Right lung (tissue), 10 donors: ENCODE measurements at places on chromosomes 11 and 22.

DNA sequence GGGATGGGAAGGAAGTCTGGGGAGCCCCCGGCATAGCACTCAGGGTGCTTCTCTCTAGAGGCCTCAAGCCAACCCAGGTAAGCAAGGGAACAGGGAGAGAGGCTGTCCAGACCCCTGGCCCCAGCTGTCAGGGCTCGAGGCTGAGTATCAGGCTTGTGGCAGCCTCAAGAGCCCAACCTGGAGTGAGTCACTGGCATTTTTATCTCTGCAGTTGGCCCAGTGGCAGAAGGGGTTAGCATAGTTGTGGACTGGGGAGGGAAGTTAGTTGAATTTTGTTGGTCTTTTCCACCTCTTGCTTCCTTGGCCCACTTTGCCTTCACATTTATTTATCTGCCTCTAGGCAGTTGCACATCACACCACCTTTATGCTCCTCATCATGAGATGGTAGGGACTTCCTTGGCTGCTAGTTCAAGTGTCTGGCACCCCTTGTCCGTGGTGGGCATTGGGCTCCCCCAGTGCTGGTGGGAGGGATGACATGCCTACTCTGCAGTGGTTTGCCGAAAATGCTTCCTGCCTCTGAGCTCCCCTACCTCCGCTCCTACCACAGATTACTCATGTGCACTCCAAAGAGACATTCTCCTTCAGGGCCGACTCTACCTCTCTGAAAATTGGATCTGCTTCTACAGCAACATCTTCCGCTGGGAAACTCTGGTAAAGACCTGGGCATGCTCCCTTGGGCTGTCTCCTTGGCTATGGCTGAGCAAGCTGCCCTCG lies 60.1 kb downstream of the SCN3B start:
- DNase-seq, result no peak

DNA sequence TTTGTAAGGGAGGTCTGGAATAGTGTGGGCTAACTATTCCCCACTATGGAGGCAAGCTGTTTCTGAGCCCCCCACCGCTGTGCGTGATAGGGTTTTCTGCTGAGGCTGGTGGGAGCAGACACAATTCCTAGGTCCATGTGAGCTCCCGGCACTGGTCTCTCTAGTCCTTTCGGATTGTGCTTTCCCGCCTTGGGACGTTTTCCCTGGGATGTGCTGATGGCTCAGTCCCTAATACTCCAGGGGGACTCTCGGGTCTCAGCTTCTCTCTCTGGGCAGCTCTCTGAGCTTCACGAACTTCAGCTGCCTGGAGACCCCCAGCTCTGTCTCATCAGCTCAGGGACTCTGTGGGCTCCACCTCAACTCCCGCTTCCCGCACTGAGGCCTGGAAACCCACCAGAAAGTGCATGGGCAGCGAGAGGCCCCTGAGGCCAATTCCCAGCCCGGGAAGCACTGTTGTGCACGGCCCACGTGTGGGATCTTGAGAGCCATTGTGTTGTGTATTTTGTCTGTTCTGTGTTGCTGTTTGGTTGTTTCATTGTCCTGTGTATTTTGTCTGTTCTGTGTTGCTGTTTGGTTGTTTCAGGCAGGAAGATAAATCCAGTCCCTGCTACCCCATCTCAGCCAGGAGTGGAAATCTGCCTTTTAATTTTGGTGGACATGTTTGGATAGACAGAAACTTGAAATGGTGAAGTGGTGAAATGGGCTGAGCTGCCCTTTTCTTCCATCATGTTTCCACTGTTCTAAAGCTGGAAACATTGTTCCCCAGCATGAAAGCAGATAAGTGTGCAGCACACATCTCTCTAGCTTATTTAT lies 12.7 kb upstream of the TNNT3 start:
- no peak for DNase-seq

- DNase-seq, result no peak
Measured at GRCh38 chr11:70525466-70525865, 127.1 kb downstream of the CTTN start.

DNA sequence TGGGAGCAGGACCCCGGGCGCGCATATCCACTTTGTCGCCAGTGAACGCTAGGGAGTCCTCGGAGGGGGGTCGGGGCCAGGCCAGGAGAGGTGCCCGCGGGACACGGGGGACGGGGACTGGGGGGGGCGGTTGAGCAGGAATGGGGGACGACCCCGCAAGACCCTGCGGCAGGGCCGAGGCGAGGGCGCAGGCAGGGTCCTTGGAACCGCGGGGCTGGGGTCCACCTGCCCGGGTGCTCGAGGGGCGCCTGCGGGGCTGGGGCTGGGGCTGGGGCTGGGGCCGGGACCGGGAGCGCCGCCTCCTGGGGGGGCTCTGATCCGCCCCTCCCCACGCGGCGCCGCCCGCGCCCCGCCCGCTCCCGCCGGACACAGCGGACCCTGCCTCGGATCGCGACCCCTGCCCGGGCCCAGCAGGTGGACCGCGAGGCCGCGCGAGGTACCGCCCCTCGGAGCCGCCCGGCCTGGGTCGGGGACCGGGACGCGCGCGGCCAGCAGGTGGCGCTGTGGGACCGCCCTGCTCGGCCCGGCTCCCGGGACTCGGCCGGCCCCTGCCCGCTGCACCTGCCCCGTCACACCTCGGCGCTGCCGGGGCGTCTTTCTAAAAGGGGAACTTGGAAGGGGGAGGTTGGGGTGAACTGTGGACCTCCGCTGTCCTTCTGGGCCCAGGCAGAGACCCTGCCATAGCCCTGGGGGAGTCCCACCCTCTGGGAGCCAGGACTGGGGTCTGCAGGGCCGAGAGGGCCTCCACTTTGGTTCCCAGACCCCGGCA lies 11.0 kb downstream of the CRELD2 start:
- DNase-seq, result no peak

DNA sequence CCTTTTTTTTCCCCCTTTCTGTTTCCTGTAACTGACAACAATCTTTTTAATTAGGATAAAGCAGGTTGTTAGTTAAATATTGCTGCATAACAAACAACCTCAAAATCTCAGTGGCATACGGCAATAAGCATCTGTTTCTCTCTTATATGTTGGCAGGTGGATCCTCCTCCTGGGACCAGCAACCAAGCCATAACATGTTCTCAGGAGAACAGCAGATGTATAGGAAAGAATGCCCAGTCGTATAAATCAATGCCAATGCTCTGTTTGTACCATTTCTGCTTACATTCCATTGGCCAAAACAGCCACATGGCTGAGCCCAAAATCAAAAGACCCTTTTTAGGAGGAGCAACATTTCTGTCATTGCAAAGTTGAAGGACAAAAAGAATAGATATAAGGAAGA lies 445.7 kb downstream of the AASDHPPT start:
- no peak for DNase-seq

- no peak for DNase-seq
Measured at GRCh38 chr11:9569588-9570164, 3.8 kb upstream of the WEE1 start.

GRCh38 chr22:17106785-17107546 lies 14.2 kb downstream of the TMEM121B start:
- DNase-seq, result no peak

DNA sequence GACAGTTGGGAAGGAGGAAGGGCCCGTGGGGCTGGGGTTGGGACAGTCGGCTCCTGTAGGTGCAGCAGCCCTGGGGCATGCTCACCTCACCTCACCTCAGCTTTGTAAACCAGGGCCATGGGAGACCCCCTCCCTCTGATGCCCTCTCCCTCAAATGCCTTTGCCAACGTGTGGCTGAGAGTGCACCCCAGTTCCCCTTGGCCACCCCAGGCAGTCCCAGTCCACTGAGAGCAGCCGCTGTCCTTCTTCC lies 4.2 kb upstream of the NEAT1 start:
- DNase-seq, result no peak

DNA sequence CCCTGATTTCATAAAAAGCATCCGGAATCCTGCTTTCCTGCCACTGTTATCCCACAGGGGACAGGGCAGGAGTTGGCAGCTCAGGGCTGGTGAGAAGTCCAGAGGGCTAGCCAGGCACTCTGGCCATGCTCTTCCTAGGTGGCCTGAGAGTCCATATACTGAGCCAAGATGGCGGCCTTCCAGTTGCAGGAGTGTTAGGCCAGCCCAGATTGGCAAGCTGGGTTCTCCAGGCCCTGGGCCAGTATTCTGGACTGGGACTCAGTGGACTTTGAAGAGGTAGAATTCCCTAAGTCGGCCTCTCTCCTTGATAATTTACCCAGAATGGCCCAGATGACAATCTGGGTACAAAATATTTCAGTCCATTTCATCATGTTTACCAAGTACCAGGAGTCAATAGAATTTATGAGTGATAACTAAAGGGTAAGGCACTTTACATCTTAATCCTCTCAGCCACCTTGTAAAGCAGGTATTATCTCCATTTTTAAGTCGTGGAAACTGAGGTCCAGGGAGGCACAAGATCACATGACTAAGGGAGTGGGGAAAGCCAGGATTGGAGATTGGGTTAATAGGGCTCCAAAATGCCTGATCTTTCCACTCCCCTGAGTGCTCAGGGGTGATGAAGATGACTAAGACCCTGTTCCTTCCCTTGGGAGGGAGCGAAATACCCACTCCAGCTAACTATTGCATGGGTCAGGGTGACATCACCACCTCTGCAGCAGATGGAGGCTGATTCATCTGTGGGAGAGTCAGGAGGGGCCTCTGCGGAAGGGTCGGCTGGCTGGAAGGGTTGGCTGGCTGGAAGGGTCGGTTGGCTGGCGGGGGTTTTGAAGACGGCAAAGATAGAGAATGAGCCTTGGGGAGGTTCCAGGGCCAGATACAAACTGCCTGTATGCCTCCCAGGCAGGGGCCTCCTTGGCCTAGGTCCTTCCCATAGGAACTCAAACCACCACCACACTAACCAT lies 1.2 kb upstream of the MICALL1 start:
- DNase-seq, result no peak

- DNase-seq, result no peak
Measured at GRCh38 chr11:30435488-30435887, 112.6 kb downstream of the ARL14EP start.

DNA sequence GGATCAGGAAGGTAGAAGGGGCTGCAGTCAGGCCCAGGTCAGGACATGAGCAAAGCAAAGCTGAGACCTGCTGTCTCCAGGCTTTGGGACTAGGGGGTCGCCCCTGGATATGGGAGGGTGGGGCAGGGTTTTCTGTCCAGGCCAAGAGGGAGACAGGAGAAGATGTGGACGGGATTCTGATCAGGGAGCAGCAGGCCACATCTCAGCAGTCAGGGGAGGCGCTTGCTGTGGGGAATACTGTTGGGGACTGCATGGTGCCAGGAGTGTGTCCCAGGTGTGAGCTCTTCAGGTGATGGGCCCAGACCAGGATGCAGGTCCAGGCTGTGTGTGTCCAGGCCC lies 29.3 kb downstream of the IGLL5 start:
- no peak for DNase-seq

DNA sequence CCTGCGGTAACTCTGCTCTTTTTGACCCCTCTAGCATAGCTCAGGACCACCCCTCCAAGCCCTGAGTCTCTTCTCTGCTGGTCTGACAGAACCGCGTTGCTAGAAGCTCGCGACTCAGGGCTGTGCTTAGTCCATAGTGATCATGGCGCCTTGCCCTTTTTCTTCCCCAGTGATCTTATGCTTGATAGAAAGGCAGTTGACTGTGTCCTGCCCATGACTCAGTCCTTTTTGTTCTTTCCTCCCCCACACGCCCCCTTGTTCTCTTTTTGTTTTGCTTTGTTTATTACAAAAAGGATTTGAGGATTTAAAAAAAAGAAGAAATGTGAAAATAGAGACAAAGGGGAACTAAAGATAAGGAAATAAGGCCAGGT lies 17.5 kb downstream of the IL17RA start:
- DNase-seq, result no peak
